ENCODE measurements at places on chromosomes 4 and X.

- DNase-seq = no peak
Measured at GRCh38 chr4:42050516-42051249, 60.4 kb downstream of the SLC30A9 start.

DNA sequence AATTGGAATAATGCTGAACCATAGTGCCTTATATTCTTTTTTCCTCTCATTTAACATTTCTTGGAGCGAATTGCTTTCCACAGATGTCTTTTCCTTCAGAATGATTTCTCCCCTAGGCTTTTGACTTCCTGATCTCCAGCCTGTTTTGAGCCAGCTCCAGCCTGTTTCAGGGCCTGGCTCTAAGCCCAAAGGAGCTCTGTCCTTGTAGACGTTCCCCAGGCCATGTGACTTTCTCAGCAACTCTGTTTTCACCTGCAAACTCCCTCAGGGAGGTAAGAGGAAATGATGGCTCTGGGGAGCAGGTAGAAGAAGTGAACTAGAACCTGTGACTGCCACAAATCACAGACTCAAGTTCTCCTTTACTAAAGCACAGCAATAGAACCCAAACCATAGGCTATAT is 89.1 kb downstream of the AKAP4 start:
- no peak for DNase-seq

- DNase-seq = no peak
Measured at GRCh38 chr4:80202741-80203553, 5.6 kb downstream of the PRDM8 start.

- no peak for DNase-seq
Measured at GRCh38 chr4:176906709-176907108, 114.0 kb upstream of the VEGFC start.

DNA sequence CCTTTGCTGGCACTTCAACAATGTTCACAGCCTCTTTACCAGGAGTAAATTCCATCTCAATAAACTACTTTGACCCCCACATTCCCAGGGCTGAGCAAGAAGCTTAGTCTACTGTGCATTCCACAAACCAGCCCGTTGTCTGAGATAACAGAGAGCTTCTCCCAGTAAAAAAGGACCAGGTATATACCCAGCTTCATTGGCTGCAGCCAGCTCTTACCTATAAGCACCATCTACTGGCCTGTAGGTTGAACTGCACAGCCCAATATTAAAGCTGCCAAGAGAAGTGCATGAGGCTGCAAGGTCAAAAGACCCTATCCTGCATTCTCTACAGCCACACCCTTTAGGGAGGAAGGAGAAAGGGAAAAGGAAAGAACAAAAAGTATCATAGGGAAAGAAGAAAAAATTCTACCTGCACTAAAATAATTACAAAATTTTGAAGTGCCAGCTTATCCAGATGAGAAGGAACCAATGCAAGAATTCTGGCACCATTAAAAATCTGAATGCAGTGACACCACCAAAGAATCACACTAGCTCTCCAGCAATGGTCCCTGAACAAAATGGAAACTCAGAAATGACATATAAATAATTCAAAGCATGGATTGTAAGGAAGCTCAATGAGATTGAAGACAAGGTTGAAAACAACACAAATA is 45.7 kb upstream of the INTU start:
- DNase-seq = peak; percentile 21

GRCh38 chr4:7871356-7871755 is 68.3 kb downstream of the AFAP1 start:
- DNase-seq = no peak

DNA sequence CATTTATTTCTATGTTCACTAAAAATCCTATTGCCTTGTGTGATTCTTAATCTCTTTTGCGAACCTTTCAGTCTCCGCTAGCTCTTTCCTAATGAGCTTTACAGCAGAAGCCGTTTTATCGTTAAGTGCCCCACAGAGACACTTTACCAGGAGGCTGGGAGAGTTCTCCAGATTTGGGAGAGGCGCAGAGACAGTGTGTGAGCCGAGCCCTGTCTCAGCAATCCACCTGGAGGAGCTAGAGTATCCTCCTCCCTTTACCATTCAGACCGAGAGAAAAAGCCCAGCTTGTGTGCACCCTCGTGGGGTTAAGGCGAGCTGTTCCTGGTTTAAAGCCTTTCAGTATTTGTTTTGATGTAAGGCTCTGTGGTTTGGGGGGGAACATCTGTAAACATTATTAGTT is 54.9 kb upstream of the MTM1 start:
- DNase-seq = no peak

DNA sequence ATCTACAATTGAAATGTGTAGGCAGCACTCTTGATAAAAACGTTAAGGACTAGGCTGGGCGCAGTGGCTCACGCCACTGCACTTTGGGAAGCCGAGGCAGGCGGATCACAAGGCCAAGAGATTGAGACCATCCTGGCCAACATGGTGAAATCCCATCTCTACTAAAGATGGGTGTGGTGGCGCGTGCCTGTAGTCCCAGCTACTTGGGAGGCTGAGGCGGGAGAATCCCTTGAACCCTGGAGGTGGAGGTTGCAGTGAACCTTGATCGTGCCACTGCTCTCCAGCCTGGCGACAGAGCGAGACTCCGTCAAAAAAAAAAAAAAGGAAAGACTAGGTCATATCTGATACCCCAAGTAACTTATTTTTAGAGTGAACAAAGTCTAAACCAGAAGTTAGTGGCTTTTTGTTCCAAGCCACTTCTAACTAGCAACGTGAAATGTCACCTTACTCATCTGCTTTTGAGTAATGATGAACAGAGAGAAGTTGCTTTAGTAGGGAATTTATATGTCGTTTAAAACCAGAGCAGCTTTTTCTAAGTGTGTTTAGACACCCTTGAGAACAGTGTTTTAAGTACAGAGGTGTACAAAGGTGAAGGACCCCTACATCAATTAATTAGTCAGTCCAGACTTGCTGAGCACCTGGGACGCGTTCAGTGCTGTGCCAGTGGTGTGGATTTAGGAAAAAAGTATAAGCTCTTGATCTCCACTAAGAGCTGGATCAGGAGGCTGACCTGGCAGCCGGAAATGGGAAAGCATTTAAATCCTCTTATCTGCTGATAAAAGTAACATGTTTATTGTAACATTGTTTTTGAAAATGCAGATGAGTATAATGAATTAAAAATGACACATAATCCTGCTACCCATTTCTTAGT is 23.5 kb downstream of the SPRY1 start:
- no peak for DNase-seq

GRCh38 chrX:100642290-100642689 is 1.7 kb upstream of the SRPX2 start:
- DNase-seq = no peak

DNA sequence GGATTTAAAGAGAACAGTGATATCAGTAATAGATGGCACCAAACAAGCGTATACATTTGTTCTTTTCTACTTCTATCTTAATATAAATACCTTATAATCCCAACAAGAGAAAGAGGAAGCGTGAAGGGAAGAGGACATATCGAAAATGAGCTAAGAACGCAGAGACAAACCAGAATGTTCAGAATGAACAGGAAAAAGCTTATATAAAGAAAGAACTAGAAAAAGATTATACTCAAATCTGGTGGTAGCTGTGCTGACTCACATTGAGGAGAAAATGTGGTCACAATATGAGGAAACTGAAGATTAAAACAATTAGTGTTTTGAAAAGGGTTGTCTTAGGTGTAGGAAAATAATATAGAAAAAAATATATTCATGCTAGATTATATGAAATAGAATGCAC is 2.0 kb upstream of the GPR34 start:
- peak; percentile 45 for DNase-seq

GRCh38 chrX:55326985-55327384 is 62.3 kb upstream of the PAGE3 start:
- DNase-seq = no peak

DNA sequence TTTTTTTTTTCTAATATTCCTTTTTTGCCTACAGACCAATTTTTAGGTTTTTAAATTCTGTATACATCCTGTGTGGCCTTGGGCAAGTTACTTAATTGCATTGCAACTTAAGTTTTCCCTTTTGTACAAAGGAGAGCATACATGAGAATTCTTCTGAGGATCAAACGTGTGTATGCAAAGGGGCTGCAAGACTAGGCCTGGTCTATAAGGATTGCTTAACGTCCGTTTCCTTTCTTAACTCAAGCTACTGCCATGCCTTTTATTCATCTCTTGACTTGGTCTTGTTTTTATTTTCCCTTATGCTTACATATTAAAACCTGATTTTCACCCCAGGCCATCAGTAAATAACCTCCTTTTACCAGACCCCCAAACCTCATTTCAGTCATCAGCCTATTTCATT is 13.6 kb downstream of the RBPJ start:
- DNase-seq = no peak

DNA sequence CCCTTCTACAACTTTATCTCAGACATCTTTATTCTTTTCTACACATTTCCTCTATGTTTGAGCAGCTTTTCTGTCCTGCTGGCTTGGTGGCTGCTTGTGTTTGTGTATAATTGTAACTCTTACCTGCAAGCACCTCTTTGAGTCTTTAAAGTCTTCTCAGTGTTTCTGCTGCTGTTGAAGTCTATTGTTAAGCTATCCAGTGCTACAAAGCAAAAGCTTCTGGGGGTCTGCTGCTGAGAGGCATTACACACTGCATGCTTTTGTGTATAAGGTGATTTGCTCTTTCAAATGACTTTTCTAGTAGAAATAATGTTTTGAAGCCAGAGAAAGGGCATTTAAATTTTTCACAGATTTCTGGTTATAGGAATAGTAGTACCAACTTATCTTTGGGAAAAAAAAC is 241.8 kb downstream of the DTHD1 start:
- DNase-seq = no peak

GRCh38 chr4:1414831-1415680 is 8.8 kb upstream of the NKX1-1 start:
- DNase-seq = no peak

GRCh38 chr4:1939664-1940509 is 68.7 kb downstream of the NSD2 start:
- DNase-seq = no peak

- DNase-seq = no peak
Measured at GRCh38 chrX:152886716-152887115, 11.2 kb upstream of the ZNF185 start.

DNA sequence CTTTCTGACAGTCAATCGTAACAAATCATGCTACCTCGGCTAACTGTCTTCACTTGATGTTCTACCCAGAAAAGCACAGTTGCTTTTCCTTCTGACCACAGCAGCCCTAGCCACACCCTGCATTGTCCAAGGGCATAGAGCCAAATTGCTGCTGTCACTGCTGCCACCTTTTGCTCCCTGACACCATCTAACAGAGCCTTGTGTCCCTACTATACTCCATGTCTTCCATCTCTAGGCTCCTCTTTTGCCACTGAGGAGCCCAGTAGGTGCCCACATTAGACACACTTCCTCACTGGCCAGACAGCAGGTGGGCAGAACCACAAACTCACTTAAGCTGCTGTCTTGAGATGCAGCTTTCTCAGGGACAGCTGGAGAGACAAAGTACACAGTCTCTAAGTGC is 91.4 kb downstream of the ANXA3 start:
- no peak for DNase-seq

GRCh38 chr4:183399616-183400015 is 44.8 kb upstream of the CDKN2AIP start:
- peak; percentile 21 for DNase-seq

DNA sequence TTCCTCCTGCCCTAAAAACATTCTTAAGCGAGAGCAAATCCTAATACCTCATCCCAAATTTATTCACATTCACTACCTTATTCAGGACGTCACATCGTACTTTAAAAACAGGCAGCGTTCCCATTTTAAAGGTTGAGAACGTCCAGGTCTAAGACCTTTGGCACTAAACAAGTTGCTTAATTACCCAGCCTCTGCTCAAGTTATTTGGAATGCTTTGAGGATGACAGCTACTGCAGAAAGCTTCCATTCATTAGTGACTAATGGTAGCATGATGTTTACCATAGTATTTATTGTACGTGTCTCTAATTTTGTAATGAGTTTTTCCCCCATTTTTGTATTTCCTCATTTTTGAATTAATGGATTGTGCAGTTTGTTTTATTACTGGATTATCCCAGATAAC is 1.5 kb downstream of the USP38 start:
- DNase-seq = peak; percentile 64

- DNase-seq = no peak
Measured at GRCh38 chr4:7652451-7652881, 217.7 kb upstream of the PSAPL1 start.

- peak; percentile 50 for DNase-seq
Measured at GRCh38 chr4:73922766-73923630, 53.8 kb downstream of the CXCL1 start.

DNA sequence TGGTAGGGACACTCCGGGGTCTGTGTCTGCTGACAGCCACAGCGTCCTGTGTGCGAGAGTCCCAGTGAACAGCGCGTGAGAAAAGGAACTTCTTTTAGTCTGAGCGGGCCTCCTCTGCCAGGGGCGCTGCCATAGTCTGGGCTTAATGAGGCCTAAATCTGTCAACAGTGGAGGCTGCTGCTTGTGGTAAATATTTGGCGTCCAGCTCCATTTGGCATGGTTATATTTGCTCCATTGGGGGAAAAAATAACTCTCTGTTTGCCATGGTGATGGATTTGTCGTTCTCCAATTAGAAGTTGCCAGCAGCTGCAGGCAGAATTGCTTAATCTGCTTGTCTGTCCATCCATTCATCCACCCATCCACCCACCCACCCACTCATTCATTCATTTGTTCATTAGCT is 71.4 kb upstream of the PSAPL1 start:
- DNase-seq = no peak

DNA sequence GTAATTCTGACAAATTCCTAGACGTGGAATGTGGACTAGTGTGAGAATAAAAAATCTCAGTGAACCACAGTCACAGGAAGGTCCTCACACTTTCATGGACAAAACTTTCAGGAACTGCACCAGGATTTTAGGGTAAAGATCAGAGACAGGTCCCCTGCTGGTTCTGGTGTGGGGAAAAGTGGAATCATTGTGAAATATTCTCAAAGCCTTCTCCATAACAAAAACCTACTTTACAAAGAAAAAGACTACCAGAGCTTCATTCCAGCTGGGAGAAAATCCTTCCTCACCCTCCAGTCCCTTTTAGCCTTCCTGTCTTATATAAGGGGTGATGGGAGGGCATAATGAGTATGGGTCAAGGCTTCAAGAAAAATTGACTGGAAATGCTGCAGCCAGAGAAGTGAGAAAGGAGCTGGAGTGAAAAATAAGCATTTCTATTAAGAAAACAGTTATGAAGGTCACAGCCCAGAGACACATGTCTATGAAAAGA is 325.8 kb downstream of the ARAP2 start:
- DNase-seq = no peak

DNA sequence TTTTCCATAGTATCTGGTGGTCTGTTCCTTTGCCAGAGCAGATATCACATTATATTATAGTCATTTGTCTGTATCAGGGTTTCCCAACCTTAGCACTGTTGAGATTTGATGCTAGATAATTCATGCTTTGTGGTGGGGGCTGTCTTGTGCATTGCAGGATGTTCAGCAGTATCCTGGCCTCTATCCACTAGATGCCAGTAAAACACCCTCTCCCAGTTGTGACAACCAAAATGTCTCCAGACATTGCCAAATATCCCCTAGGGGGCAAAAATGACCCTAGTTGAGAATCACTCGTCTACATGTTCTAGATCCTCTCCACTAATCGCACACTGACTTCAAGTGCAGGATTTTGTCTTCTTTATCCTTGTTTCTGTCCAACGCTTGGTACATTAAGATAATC is 160.8 kb downstream of the FANCB start:
- no peak for DNase-seq

GRCh38 chr4:143085224-143085623 is 99.5 kb upstream of the USP38 start:
- peak; percentile 6 for DNase-seq

- DNase-seq = no peak
Measured at GRCh38 chr4:3199653-3200422, 49.1 kb upstream of the MSANTD1 start.

- no peak for DNase-seq
Measured at GRCh38 chr4:5266991-5267390, 215.7 kb downstream of the STK32B start.

- no peak for DNase-seq
Measured at GRCh38 chr4:85522836-85523235, 47.9 kb downstream of the ARHGAP24 start.

All from inflammatory macrophage treated with lipopolysaccharide for 4 hours (primary cell).